ENCODE measurements at places on chromosomes 7 and 10. TPM values are rescaled to one million over a fixed set of nuclear protein-coding genes. Genes with fewer than 3 reads are reported as not detected.

DNA sequence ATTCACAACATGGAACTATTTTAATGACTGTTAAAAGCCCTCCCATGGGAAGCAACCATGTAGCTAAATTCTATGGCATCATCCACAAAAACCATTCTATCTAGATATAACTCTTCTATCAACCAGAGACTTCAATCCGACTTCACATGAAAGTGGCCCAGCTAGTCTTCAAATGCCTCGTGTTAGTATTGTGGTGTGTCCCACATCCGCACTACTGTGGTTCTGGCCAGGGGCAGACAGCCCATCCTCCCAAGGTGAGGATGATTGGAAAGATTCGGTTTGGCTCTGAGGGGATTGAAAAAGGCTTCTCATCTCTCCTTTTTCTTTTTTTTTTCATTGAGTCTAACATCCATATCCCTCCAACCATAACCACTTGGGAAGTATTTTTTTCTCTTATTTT lies 253.0 kb upstream of the KLF6 start:
- H3K4me3 ChIP-seq, result no peak overlapping the region
- no peak overlapping the region for H3K27ac ChIP-seq
- H3K36me3 ChIP-seq, result no peaks in the 10 kb centered on the region
- no peak for DNase-seq
- no peaks in the 10 kb centered on the region for H3K4me1 ChIP-seq

GRCh38 chr10:99952799-99953198 lies 56.9 kb downstream of the DNMBP start:
- no peak for DNase-seq
- H3K4me3 ChIP-seq, result no peak overlapping the region
- peaks cover 8% of the 10 kb centered on the region for H3K4me1 ChIP-seq
- H3K36me3 ChIP-seq, result peaks cover 6% of the 10 kb centered on the region
- H3K27ac ChIP-seq, result no peak overlapping the region
- H3K27me3 ChIP-seq, result no peaks in the 10 kb centered on the region

DNA sequence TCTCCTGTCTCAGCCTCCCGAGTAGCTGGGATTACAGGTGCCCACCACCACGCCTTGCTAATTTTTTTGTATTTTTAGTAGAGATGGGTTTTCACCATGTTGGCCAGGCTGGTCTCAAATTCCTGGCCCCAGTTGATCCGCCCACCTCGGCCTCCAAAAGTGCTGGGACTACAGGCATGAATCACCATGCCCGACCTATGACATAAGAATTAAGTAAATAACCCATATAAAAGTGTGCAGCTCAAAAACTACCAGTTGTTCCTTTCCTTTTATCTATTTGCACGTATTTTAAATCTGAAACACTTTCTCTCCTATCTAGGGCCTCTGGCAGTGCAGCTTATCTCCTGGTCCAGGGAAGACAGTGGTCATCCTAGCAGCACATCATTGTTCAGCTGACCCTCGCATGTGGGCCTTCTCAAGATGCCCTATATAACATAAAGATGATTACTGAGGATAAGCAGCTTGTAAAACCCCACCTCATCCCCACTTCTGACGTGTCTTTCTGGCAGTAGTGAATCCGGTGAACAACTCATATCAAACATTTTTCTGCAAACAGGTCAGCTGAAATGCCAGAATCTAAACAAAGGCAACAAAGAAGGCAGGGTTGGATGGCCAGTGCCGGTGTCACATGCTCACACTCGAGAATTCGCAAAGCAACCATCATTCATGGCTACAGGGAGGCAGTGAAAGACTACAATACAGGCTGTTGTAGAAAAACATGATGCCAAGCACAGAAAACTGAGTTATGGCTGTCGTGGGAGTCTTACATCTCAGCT lies 36.0 kb upstream of the KCNIP2 start:
- H3K27ac ChIP-seq, result no peak overlapping the region
- H3K27me3 ChIP-seq, result no peaks in the 10 kb centered on the region
- DNase-seq, result no peak
- no peak overlapping the region for H3K4me3 ChIP-seq
- H3K4me1 ChIP-seq, result no peaks in the 10 kb centered on the region
- H3K36me3 ChIP-seq, result no peaks in the 10 kb centered on the region

- H3K27ac ChIP-seq, result no peak overlapping the region
- H3K4me1 ChIP-seq, result no peaks in the 10 kb centered on the region
- DNase-seq, result no peak
- H3K36me3 ChIP-seq, result no peaks in the 10 kb centered on the region
Observed at GRCh38 chr10:52965509-52965908, 192.9 kb upstream of the MBL2 start.

- no peak overlapping the region for H3K27ac ChIP-seq
- peaks cover 8% of the 10 kb centered on the region for H3K36me3 ChIP-seq
- no peak for DNase-seq
- H3K27me3 ChIP-seq, result no peaks in the 10 kb centered on the region
Observed at GRCh38 chr7:96135241-96135640, 186.7 kb downstream of the SLC25A13 start.

DNA sequence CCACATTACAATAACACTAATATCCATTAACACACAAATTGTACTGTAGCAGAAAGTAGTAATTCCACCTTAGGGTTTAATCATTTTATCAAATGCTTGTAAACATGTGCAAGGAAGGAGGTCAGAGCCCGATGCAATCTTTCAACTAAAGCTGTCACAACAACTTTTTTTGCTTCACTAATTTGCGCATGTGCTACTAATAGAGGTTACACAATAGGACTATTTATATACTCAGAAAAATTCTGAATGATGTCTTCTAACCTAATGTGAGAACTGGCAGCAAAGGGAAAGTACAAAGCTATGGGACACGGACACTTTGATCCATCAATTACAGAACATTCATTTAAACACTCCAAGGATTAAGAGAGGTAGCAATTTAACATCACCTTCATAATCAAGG lies 244.4 kb downstream of the CHCHD3 start:
- no peak overlapping the region for H3K27ac ChIP-seq
- DNase-seq, result no peak
- H3K36me3 ChIP-seq, result no peaks in the 10 kb centered on the region
- H3K4me3 ChIP-seq, result no peak overlapping the region
- no peaks in the 10 kb centered on the region for H3K4me1 ChIP-seq

DNA sequence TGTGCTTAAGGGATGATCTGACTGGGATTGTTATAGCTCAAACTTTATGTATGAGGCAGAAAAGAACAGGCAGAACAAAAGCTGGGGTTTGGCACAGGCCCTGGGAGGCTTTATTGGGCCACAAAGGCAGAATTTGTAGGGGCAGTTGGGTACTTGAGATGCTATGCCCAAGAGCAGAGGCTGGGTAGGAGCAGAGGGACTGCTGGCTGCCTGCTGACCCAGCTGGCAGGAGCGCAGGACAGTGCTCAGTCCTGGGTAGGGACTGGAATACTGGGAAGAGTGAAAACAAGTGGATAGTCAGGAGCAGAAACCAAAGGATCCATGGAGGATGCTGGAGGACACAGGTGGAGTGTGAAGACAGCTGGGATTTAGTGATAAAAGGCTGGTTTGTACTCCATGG lies 75.7 kb downstream of the CCDC3 start:
- no peak overlapping the region for H3K4me3 ChIP-seq
- no peaks in the 10 kb centered on the region for H3K27me3 ChIP-seq
- no peaks in the 10 kb centered on the region for H3K36me3 ChIP-seq
- no peaks in the 10 kb centered on the region for H3K4me1 ChIP-seq
- DNase-seq, result no peak

Gene CNNM1
- 1.1 TPM for total RNA-seq
